ENCODE measurements at places on chromosomes 7 and 10. TPM values are rescaled to one million over a fixed set of nuclear protein-coding genes. Genes with fewer than 3 reads are reported as not detected.

The AKR1C8 gene
- not detected for total RNA-seq

The MYOZ1 gene
- total RNA-seq = not detected

The CALHM1 gene
- total RNA-seq = not detected

The ACSM6 gene
- total RNA-seq = not detected

The CNPY1 gene
- total RNA-seq = not detected

The CPED1 gene
- total RNA-seq = 10.5 TPM

The TAS2R5 gene
- 0.16 TPM for total RNA-seq

The NYAP1 gene
- total RNA-seq = 7.0 TPM
